ENCODE measurements at places on chromosomes 3 and 15.

- no peak for DNase-seq
Observed at GRCh38 chr3:58200846-58201355, 9.9 kb downstream of the DNASE1L3 start.

DNA sequence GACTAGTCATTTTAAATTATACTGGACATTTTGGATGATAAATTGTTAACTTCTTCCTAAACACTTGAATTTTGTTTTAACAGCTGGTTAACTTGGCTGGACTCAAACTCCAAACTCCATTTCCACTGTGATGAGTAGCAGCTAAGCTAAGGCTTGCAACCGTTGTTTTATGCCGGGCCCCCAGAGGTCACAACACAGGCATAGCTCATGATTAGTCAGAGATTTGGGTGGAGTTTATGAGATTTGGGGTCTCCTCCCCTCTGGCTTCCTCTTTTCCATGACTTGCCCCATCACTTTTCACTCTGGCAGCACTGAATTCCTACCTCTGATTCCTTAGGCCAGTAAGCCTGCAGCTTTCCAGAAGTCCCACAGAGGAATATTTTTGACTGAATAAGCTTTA lies 12.8 kb downstream of the THAP10 start:
- no peak for DNase-seq

GRCh38 chr15:74630284-74631086 lies 14.8 kb downstream of the CLK3 start:
- DNase-seq = no peak

- peak; percentile 52 for DNase-seq
Observed at GRCh38 chr15:100721758-100722550, 119.6 kb downstream of the ASB7 start.

DNA sequence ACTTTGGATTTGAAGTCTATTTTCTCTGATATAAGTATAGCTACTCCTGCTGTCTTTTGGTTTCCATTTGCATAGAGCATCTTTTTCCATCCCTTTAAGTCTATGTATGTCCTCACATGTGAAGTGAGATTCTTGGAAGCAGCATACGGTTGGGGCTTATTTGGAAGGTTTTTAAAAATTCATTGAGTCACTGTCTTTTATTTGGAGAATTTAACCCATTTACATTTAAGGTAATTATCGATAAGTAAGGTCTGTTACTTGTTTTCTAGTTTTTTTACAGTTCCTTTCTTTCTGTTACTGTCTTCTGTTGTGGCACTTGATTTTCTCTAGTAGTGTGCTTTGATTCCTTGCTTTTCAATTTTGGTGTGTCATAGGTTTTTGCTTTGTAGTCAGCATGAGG lies 14.0 kb downstream of the RUBCN start:
- DNase-seq = no peak

GRCh38 chr3:22115581-22115980 lies 364.6 kb upstream of the ZNF385D start:
- DNase-seq = no peak

All from thoracic aorta (tissue), 2 donors.